ENCODE measurements at places on chromosomes 12 and 14.

DNA sequence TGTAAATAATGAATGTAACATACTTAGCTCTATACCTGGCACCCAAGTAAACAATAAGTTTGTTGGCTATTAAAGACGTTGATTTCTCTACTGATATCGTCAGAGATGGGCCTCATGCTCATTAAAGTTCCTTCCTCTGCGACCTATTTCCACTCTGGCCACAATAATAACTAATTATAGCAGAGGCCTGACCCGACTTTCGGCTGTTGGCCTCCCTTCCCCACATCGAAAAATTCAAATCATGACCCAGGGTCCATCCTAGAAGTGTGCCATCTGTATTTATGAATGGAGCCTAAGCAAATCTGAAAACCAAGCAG lies 321 bp upstream of the USP30 start:
- H3K4me1 ChIP-seq = peaks cover 17% of the 10 kb centered on the region
- H3K27me3 ChIP-seq = no peaks in the 10 kb centered on the region

DNA sequence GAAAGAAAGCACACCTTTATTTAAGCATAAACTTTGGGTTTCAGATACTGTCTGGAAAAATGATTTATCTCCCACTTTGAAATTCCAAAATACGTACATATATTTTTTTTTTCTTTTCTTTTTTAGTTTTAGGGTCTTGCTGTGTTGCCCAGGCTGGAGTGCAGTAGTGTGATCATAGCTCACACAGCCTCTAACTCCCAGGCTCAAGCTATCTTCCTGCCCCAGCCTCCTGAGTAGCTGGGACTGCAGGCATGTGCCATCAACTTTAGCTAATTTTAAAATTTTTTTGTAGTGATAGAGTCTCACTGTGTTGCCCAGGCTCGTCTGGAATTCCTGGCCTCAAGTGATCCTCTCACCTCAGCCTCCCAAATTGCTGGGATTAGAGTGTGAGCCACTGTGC lies 45.9 kb upstream of the PAPLN start:
- H3K27ac ChIP-seq = no peak overlapping the region
- DNase-seq = no peak
- H3K4me1 ChIP-seq = no peaks in the 10 kb centered on the region
- no peaks in the 10 kb centered on the region for H3K27me3 ChIP-seq
- H3K36me3 ChIP-seq = peaks cover 40% of the 10 kb centered on the region

DNA sequence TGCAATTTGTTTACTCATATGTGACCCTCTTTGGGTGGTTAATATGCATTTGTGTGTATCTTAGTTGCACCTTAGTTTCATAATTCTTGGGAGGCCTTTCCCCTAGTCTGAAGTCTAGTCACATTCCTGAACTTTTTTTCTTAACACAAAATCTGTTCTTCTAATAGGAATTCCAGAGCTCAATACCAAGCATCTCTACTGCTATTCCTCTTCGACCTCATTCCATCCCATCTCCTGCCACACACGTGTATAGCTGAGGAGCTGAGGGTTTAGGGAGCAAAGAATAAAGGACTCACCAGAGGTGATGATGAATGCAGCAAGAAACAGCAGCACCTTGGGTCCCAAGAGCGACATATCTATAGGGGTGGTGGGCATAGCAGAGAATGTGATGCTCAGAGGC lies 875 bp downstream of the MFAP5 start:
- no peaks in the 10 kb centered on the region for H3K36me3 ChIP-seq
- H3K27ac ChIP-seq = no peak overlapping the region
- peaks cover 19% of the 10 kb centered on the region for H3K27me3 ChIP-seq
- DNase-seq = no peak

GRCh38 chr12:67780580-67781084 lies 132.1 kb downstream of the DYRK2 start:
- no peak for DNase-seq
- no peak overlapping the region for H3K4me3 ChIP-seq
- peaks cover 20% of the 10 kb centered on the region for H3K4me1 ChIP-seq
- no peak overlapping the region for H3K27ac ChIP-seq
- H3K27me3 ChIP-seq = no peaks in the 10 kb centered on the region

DNA sequence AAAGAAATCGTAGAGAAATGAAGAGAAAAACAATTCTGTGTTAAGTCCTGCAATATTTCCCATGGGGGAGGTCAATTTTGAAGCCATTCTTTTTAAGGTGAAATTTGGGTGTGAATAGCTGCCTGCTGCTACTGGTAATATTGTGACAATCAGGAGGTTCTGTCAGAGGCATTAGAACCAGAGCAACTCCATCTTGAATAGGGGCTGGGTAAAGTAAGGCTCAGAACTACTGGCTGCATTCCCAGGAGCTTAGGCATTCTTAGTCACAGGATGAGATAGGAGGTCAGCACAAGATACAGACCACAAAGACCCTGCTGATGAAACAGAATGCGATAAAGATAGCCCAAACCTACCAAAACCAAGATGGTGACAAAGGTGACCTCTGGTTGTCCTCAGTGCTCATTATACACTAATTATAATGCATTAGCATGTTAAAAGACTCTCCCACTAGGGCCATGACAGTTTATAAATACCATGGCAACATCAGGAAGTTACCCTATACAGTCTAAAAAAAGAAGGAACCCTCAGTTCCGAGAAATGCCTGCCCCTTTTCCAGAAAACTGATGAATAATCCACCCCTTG lies 24.8 kb upstream of the MTHFD1 start:
- H3K36me3 ChIP-seq = no peaks in the 10 kb centered on the region
- no peaks in the 10 kb centered on the region for H3K4me1 ChIP-seq
- H3K4me3 ChIP-seq = no peak overlapping the region
- peaks cover 5% of the 10 kb centered on the region for H3K27me3 ChIP-seq
- H3K27ac ChIP-seq = no peak overlapping the region

- H3K36me3 ChIP-seq = no peaks in the 10 kb centered on the region
- H3K27ac ChIP-seq = no peak overlapping the region
- H3K4me3 ChIP-seq = no peak overlapping the region
Measured at GRCh38 chr14:72576258-72576657, 317.6 kb downstream of the DPF3 start.

DNA sequence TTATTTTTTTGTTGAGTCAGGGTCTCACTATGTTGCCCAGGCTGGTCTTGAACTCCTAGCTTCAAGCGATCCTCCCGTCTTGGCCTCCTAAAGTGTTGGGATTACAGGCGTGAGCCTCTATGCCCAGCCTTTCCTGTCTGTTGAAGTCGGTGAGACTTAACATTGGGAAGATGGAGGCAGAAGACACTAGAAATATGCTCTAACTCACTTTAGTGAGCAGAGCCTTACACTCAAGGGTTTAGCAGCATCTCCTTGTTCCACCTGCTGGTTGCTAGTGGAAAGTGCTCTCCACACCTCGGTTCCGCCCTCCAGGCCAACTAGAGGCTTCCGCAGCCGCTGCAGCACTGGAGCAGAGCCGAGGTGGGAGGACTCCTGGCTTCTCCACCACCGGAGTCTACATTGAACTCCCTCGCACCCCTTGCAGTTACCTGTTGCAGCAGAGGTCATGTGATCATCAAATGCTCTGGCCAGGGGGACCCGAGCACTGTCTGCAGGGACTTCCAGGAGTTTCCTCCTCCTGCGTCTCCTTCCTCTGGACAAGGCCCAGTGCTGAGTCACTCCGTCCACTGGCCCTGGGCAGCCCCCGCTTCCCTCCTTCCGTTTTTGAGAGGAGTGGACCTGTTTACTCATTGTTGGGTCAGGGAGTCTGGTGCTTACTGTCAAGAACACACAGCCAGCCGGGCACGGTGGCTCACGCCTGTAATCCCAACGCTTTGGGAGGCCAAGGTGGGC lies 9.4 kb upstream of the HVCN1 start:
- no peaks in the 10 kb centered on the region for H3K27me3 ChIP-seq
- no peak overlapping the region for H3K4me3 ChIP-seq
- no peaks in the 10 kb centered on the region for H3K36me3 ChIP-seq
